KG1 (cell line): ENCODE measurements at places on chromosomes 7 and 10.

- no peak for DNase-seq
Measured at GRCh38 chr10:10432296-10433035, 585.2 kb upstream of the CELF2 start.

DNA sequence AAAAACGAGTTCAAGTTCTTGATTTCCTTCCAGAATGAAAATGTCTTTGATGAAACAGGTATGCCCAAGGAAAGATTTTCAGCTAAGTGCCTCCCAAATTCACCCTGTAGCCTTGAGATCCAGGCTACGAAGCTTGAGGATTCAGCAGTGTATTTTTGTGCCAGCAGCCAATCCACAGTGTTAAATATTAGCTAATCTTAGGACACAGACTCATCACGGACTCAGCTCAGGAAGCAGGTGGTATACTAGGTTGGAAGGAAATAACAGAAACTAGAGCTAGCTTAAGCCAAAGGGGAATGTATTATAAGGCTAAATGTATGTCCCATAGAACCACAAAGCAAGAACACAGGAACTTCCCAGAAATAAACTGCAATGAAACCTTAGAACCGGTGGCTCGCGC lies 151.0 kb upstream of the PRSS1 start:
- no peak for DNase-seq

- DNase-seq: no peak
Measured at GRCh38 chr7:156155988-156156733, 343.9 kb upstream of the SHH start.

- DNase-seq: no peak
Measured at GRCh38 chr7:42624471-42624870, 287.4 kb downstream of the C7orf25 start.

GRCh38 chr7:1843921-1844335 lies 173.9 kb downstream of the ELFN1 start:
- no peak for DNase-seq

DNA sequence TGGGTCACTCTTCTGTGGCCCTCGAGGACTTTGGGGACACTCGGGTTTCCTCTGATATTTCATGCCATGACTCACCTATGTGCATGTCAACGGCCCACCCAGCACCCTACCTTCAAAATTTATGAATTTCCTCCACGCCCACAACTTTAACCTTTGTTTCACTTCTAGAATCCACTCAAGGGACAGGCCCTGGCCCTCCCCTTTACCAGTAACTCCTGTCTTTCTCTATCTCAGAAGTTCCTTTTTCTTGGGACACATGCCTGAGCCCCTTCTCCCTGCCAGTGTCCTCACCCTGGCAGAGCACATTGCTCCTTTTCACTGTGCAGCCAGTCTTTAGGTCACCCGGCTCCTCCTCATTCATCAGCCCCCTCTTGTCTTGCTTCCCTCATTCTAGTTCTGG lies 282.5 kb upstream of the KLF6 start:
- DNase-seq: no peak

GRCh38 chr10:132542819-132543218 lies 5.2 kb downstream of the INPP5A start:
- DNase-seq: no peak

DNA sequence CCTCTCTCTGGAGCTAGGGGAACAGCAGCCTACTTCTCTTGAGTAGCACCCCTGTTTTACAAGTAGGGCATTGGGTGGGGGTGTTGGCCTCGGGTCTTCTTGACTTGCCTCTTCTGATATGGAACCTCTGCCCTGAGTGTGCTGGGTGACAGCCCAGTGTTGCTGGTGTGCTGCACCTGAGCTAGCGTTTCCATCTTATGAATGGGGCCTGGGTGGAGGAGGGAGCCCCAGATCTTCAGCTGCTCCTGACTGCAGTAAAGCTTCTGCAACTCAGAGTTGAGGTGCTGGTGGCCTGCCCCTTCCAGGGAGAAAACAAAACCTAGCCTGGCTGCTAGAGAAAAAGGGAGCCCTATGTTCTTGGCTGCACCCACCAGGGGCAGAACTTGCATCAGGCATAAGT lies 202.5 kb upstream of the SHH start:
- DNase-seq: no peak
